ENCODE measurements at places on chromosomes 12 and 14.

GRCh38 chr14:101464310-101464983, 96.8 kb upstream of the DIO3 start:
- DNase-seq = no peak

- peak; percentile 90 for DNase-seq
Observed at GRCh38 chr12:3533703-3534386, 42.8 kb downstream of the PRMT8 start.

DNA sequence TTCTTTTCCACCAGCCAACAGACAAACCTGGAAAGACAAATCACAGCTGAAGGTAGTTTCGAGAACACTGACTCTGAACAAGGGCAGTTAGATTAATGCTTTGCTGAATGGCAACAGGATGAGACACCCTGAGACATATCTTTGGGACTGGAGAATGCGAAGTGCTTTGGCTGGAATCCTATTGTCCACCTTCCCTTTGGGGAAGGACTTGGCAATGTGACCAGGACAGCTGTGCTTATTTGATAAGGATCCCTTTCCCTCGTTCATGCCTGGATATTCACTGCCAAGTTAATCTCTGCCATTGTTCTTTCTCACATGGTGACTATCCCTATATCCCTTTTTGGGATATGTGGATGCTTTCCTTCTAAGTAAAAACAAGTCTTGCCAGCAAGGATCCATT, 537.1 kb upstream of the SEL1L start:
- DNase-seq = no peak

- no peak for DNase-seq
Observed at GRCh38 chr12:51721282-51721940, 127.1 kb downstream of the FIGNL2 start.

GRCh38 chr12:54384591-54385041, at the start of gene ZNF385A:
ZNF385A (minus strand) TSS chr12:54384733; CDS start chr12:54384514, 219 bp downstream.
- DNase-seq = no peak

DNA sequence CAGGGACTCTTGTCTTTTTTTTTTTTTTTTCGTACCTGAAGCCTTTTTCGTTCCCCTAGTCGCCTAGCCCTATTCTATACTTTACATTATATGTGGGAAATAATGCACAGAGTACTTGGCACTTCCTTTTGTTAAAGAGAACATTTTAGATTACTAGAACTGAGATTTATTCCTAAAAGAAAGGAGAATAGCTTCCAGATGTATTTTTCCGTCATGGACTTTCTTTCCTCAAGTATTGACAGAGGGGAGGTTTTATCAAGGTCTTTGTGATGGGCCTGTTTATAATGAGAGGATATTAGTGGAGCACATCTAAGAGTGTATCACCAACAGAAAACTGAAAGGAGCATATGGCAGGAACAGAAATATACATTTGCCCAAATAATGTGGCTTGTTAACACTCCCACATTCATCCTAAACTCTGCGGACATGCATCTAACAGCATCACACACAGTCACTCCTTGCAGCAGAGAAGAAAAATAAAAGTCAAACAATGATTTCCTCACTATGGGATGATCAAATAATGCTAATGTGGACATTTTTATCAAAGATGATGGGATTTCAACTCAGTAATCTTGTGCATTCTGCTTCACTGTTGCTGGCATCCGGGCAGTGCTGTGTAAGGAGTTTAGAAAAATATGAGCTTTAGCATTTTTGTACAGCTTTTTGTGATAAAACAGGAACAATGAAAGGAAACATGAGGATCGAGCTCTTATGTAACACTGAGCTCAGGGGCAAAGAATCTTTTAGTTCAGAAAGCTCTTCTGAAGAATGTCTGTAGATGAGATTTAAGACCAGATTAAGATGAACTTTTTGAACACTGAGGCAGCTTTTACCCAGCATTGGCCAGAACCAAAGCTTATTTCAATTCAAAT, 183.1 kb downstream of the EGLN3 start:
- DNase-seq = no peak

- DNase-seq = no peak
Observed at GRCh38 chr12:93121729-93122488, 192.8 kb upstream of the EEA1 start.

- peak; percentile 6 for DNase-seq
Observed at GRCh38 chr12:53190108-53190729, 9.5 kb upstream of the CSAD start.

DNA sequence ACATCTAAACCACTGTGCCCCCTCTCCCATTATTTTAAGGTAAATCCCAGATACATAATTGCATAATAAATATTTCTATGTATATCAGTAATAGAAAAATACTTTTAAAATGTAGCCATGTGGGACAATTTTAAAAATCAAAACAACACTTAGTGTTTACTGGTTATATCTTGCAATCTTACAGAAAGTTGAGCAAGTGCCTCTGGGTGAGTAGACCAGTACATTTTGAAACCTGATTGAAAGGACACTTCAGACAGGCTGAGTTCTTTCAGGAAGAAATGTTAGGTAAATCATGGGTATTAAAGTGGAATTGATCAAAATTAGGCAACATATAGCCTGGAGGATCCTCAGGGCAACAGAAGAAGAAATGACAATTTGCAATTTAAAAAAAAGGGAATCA, 7.2 kb downstream of the SLC38A4 start:
- no peak for DNase-seq

GRCh38 chr14:20179880-20180279, 10.8 kb upstream of the OR11G2 start:
- no peak for DNase-seq

GRCh38 chr12:5232291-5232690, 188.6 kb downstream of the KCNA5 start:
- DNase-seq = no peak

- no peak for DNase-seq
Observed at GRCh38 chr14:44530475-44530874, 23.4 kb upstream of the FSCB start.

DNA sequence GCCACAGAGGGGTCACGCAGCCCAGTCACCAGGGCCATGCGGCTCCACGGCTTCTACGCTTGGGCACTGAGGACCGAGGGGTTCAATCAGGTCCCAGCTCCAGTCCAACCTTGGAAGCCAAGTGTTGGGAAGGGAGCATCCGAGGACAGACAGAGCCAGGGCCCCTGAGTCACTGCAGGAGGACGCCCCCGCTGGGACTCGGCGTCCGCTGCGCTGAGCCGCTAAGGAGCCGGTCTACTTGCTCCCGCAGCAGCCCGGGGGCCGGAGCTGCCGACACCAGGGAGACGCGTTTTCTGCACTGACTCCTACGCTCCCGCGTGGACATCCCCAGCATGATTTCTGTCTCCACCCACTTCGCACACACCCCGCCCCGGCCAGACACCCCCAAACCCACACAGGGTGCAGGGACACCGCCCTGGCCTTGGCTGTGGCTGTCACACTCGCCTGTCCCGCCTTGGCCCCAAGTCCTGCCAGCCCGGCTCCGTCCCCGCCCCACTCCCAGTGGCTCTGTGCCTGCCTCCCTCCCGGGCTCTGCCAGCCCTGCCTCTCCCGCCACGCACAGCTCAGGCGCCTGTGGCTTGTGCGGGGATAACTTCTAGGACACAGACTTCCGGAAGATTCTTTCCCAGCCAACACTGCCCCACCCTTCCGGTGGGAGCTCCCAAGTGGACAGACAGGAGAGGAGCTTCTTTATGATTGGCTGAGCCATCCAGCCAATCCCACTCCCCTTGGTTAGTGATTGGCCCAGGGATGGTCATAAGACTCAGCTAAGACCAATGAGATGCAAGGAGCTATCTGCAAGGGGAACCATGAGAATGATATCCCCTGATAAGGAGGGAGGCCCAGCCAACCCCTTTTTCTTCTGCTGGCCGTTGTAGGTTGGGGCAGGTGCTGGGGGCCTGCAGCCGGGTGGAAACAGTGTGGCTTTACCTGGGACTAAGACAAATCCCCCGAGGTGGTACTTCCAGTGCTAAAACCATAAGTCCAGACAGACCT, 118.9 kb upstream of the SFSWAP start:
- no peak for DNase-seq

DNA sequence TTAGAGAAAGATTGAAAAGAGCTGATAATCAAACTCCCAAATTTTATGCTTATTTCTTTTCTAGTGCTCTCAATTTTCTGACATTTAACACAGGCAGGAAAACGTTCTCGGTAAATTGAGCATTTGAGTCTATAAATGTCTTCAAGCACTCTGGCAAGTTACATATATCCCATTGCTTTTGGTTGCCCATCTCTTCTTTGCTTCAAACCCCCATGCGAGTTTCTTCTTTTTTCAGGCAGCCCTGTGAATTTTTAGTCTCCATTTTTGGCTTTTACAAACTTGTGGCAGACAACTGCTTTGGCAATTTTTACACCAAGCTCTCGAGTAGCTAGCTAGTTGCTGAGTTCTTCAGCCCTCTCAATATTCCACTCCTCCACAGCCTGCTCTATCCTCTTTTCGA, 8.7 kb upstream of the TMEM63C start:
- DNase-seq = no peak

GRCh38 chr14:95374239-95374997, 54.7 kb upstream of the CLMN start:
- no peak for DNase-seq

DNA sequence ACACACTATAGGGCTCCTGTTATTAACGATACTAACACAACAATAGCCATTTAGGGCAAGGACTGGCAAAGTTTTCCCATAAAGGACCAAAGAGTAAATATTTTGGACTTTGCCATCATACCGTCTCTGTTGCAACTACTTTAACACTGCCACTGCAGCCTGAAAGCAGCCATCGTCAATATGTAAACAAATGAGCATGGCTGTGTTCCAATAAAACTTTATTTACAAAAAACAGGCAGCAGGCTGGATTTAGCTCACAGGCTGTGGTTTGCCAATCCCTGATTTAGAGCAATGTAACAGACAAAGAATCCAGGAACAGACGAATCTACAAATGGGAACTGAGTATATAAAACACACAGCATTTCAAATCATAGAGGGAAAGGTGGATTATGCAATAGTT, 84.1 kb downstream of the FRMD6 start:
- no peak for DNase-seq

- DNase-seq = no peak
Observed at GRCh38 chr14:70789361-70789760, 20.0 kb downstream of the MAP3K9 start.

GRCh38 chr12:46187023-46187422, 81.8 kb downstream of the SLC38A1 start:
- DNase-seq = no peak

GRCh38 chr14:73833530-73834260, 17.9 kb upstream of the PTGR2 start:
- DNase-seq = no peak

GRCh38 chr14:101109981-101110728, 206.6 kb upstream of the RTL1 start:
- DNase-seq = no peak

DNA sequence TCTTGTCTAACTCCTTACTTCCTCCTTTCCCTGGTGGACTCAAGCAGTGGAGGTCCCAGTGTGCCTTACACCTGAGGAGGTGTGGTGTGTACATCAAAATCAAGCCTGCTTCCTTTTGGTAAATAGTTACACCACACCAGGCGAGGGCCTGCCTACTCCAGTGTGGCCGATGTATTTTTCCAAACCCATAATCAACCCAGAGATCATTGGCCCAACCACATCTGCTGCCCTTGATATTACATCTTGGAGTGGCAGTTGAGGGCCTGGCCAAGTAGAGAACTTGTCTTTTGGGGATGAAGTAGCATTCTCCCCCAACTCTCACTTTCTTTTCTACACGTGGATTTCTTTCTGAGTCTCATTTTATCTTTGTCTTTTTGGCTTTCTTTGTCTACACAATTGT, 187.4 kb downstream of the EFCAB11 start:
- DNase-seq = no peak

GRCh38 chr12:32098112-32098511, 8.5 kb upstream of the BICD1 start:
- peak; percentile 52 for DNase-seq

GRCh38 chr14:70683983-70684382, 42.3 kb downstream of the TTC9 start:
- DNase-seq = no peak

GRCh38 chr14:104284107-104284592, 145.8 kb downstream of the KIF26A start:
- DNase-seq = no peak

- DNase-seq = no peak
Observed at GRCh38 chr12:96108321-96108720, 72.9 kb upstream of the LTA4H start.

- no peak for DNase-seq
Observed at GRCh38 chr14:95138876-95139275, 18.5 kb downstream of the DICER1 start.

DNA sequence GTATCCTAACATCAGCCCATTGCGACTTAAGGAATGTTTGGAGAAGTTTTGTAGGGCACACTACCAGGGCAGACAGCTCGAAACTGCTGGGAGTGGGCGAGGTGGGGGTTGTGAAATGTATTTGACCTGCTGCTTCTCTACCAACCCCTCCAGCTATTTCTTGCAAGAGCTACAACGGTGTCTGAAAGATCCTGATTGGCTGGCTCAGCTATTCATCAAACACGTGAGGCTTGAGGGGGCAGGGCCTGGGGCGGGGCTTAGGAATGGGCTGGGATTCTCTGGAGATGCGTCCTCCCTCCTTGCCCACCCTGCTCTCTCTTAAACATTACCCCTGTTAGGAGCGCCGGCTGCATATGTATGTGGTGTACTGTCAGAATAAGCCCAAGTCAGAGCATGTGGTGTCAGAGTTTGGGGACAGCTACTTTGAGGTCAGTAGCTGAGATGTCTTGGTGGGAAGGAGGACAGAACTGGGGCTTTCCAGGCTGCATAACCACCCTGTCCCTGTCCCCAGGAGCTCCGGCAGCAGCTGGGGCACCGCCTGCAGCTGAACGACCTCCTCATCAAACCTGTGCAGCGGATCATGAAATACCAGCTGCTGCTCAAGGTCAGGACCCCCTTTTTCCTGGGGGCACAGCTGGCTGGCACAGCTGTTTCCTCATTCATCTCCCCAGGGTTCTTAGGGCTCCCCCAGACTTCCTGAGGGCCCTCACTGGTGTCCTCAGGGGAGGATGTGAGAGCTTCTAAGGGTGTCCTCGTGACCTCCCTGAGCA, 3.1 kb downstream of the ARHGEF25 start:
- DNase-seq = no peak

GRCh38 chr12:66584673-66585072, 94.2 kb downstream of the GRIP1 start:
- DNase-seq = no peak

DNA sequence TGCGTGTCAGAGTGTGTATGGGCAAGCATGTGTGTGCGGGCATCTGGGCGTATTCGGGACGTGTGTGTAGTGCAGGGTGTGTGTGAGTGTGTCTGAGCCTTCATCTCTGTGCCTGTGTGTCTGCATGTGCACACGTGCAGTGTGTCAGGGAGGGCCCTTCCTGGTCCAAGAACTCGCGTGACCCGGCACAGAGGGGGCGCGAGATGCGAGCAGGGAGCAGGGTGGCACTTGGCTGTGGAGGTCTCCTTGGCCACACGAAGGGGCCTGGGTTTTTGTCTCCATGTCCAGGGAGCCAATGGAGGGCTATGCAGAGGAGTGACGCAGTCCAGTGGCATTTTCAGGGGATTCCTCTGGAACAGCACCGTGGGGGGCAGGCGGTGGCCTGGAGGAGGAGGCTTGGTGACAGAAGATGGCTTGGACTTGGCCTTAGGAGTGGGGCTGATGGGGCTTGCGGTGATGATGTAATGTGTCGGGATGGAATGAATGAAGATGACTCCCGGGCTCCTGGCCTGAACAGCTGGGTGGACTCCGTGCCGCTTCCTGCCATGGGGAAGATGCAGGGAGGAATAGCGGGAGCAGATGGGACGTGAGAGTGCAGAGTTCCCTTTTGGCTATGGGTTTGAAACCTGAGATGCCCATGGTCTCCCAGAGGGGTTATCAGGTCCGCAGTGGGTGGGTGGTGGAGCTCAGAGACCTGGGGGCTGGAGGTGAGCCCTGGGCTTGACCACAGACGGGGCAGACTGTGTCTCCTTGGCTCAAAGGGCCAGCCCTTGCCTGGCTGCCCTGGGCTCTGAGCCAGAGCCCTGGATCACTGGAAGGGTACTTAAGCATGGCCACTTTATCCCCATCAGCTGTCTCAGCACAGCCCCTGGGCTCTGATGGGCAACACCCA, 208.3 kb downstream of the PHETA1 start:
- peak; percentile 11 for DNase-seq
